NCI-H510A treated with DMSO at 0.1 percent for 48 hours (cell line): ENCODE measurements at places on chromosomes 3 and 15.

- no peak for DNase-seq
These were observed 801.5 kb upstream of the EPHA6 start for GRCh38 chr3:96012939-96013338.

DNA sequence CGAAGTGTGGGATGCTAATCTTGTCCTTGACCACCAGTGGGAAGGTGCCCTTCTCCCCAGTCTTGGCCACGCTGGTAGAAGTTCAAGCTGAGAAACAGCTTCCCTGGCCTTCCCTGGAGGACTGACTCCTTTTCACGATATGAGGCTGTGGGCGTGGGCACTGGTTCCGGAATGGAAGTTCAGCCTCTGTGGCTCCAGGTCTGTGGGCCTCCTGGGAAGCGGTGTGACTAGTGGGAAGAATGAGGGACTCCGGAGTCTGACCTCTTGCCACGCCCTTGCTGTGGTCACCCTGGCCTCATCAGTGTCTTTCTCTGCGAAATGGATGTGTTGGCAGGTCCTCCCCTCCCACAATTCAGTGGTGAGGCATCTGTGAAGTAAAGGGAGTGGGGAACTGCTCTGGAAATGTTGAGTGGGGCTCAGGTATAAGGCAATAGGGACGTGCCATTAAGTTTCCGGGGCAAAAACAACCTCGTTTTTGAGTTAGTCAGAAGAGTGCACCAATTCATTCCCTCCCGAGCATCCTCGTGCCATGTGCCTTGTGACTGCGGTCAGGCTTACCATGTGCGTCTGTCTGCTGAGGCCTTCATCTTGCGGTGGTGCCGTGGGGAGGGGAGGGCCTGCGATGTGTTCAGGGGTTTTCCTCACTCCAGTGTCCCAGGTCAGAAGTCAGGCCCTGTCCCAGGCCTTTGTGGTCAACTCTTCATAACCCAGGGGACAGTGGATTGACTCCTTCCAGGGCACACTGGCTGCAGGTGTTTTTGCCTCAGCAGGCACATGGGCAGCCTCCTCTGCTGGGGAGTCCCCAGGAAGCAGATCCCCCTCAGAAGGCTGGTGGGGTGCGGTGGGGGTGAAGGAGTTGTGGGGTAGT is 11.8 kb upstream of the SEC13 start:
- DNase-seq: no peak

DNA sequence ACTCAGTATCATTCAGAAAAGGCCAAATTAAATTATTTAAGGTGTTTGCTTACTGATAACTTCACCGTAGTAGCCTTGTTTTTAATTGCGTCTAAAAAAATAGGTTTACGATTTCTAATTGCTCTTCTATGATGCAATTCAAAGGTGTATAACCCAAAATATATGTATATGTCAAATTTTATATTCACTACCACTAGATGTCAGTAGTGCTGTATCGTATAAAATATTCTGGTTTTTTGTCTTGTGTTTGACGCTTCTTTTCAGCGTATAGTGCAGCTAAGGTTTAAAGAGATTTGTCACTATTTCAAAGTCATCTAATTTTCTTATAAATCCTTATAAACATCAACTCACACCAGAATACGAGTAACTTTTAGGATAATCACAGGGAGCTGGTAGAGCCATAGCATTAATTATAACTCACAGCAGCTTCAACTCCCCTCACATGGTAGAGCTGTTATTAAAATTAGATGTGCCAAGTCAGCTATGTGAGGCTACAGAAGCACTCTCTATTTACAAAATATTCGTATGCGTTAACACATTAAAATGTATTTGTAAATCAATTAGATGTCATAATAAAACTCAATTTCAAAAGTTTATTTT is 3.5 kb downstream of the PFN2 start:
- peak; percentile 78 for DNase-seq

- DNase-seq: no peak
These were observed 391.9 kb downstream of the OCA2 start for GRCh38 chr15:27707257-27707656.

DNA sequence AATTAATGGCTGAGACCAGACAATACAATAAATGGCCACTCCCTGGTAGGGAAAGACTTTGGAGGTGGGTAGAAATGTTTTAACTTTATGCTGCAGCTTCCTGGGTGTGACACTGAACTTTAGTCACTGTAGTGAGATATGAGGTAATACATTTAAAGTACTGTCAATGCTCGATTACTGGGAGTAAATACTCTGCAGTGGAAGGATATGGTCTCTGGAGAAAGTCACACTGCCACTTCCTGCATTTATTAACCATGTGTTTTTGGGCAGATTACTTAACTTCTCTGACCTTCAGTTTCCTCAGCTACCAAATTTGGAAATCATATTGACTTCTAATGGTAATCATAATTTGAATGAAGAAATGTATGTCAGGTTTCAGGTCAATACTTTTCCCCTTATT is 317.1 kb upstream of the TGFBR2 start:
- DNase-seq: no peak

DNA sequence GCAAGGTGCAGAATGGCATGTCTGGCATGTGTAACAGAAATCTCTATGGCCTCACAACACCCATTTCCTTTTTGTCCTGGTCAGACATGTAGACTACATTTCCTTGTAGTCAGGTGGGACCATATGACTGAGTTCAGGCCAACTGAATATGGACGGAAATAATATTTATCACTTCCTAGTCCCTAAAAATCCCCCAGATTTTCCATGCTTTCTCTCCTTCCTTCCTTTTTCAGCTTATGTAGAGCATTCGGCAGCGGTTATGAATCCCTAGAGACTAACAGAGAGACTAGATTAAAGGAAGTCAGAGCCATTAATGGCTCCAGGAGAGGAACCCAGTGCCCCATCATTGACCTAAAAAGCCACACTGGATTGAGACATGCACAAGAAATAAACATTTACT is 35.8 kb downstream of the SLC9A9 start:
- DNase-seq: no peak

DNA sequence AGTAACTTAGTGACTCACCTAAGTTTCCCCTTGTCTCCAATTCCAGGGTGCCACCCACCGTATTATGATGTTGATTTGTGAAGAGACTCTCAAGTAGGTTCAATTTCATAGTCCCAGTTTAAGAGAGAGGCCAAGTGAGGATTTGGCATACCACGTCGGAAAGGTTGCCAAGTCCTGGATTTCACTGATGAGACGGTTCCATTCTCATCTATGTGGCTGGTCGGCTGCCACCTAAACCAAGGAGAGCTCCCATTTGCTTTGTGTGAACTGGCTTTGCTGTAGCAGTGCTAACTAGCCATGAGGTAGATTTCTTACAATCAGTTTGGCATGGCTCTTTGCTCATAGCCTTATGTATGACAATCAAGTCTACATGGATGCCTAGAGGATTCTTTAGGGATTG is 653.6 kb downstream of the NLGN1 start:
- DNase-seq: no peak

DNA sequence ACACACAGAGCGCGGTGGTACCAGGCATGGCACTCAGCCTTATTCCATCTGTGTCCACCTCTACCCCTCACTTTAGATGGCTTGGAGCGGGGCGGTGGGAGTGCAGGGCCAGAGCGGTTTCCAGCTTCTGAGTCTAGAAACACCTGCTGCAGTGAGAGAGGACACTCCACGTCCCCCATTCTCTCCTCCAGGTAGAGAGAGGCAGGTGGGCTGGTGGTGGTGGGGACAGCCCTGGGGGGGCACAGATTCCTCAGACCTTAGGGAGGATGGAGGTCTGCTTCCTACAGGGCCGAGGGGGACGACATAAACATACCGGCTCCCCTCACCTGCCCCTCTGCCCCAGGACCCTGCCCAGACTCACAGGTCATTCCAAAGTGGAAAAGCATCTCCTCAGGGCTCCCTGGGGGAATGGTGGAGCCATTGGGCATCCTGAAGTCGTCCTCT is 40.4 kb downstream of the MUC20 start:
- no peak for DNase-seq

GRCh38 chr3:46930166-46930944 is 46.2 kb downstream of the CCDC12 start:
- DNase-seq: no peak

GRCh38 chr15:61151791-61152190 is 77.3 kb downstream of the RORA start:
- DNase-seq: no peak

- DNase-seq: no peak
These were observed 30.7 kb upstream of the EIF1B start for GRCh38 chr3:40278791-40279190.

- DNase-seq: no peak
These were observed 22.7 kb upstream of the ATP1B3 start for GRCh38 chr3:141853629-141854168.

- no peak for DNase-seq
These were observed 139.7 kb upstream of the ROPN1 start for GRCh38 chr3:124131580-124131979.

DNA sequence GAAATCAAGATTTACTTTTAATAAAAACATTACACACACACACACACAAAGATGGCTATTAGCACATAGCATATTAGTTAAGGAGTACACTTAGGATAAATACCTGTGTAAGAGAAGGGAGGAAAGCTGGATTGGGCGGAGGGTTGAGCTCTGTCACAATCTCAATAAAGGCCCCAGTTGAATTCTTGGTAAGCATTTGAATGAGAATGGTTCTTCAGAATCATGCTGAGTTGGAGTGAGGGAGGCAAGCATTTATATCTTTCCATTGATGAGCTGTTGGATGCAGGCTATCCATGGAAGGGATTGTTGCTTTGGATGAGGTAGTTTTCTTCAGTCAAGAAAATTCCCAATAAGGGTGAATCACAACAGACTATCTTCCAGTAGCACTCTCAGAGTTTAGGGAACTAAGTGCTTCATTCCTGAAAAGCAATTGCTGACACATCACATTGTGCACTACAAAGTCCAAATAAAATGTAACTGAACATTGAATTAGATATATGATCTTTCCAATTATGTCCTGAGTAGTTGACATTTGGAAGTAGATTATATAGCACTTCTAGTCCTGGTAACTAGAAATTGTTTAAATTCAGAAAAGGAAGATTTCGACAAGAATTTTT is 95.7 kb downstream of the SUCNR1 start:
- DNase-seq: no peak

DNA sequence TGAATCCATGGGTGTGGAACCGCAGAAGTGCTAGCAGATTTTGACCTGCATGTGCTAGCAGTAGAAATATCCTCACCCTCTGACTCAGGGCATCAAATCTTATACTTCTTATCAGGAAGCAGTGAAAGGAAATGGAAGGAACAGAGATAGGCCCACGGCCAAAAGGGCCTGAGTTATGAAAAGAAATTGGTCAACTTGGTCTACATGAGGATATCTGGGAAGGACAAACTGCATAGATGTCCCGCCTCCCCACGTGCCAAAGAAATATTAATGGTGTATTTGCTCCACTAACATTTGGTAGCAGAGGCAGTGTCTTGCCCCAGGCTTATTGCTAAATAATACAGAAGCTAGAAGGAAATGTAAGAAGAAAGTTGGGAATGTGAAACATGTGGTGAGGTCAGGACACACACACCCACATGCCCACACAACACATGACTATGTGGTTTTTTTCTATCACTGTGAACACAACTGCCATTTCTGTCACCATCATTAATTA is 93.6 kb upstream of the COL8A1 start:
- no peak for DNase-seq

DNA sequence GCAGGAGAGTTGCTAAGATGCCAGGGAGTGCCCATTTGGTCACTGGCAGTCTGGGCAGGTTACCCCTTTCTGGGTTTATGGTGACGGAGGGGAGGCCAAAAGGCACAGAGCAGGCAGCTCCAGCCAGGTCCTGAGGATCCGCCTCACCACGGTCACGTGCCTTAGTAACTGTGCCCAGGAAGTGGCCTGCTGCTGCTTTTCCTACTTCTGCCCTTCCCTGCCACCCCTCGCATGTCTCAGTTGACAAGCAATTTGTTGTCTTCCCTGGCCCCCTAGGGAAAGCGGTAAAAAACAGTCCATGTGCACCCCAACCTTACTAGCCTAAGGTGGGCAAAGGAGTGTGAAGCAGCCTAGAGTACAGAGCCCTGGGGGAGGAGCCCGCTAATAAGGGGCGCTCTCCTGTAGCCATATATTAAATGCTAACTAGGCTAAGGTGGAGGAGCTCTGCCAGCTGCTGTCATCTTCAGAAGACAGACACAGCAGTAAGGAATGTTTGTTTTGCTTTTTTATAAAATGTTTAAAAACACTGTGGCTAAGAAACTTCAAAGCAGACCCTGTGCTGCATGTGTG is 9.1 kb upstream of the LIPH start:
- DNase-seq: no peak

DNA sequence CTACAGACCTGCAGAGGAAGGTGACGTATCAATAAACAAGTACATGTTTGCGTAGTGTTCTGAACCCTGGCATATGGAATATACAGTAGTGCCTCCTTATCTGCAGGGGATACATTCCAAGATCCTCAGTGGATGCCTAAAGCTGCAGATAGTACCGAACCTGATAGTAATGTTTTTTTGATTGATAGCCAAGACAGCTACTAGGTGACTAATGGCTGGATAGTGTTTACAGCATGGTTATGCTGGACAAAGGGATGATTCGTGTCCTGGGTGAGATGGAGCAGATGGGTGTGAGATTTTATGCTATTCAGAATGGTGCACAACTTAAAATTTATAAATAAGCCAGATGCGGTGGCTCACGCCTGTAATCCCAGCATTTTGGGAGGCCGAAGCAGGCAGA is 55.8 kb upstream of the IGF2BP2 start:
- no peak for DNase-seq

- DNase-seq: no peak
These were observed 42.0 kb downstream of the RASA2 start for GRCh38 chr3:141528800-141529199.

DNA sequence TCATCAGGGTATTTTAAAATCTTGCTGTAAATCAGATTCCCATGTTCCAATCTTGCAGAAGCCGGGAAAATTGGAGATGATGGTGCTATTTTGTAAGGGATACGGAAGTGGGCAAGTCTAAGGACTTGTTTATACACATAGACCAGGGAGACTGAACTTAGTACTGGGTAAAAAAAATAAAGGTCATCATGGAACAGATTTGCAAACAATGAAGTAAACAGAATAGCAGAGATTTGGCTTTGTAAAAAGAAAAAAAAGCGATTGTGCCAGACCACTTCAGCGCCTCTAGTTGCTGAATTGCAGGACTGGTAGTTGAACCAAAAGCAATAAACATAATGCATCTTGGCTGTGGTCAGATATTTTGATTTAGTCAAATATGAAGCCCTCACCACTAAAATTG is 229.1 kb downstream of the TP63 start:
- DNase-seq: no peak

DNA sequence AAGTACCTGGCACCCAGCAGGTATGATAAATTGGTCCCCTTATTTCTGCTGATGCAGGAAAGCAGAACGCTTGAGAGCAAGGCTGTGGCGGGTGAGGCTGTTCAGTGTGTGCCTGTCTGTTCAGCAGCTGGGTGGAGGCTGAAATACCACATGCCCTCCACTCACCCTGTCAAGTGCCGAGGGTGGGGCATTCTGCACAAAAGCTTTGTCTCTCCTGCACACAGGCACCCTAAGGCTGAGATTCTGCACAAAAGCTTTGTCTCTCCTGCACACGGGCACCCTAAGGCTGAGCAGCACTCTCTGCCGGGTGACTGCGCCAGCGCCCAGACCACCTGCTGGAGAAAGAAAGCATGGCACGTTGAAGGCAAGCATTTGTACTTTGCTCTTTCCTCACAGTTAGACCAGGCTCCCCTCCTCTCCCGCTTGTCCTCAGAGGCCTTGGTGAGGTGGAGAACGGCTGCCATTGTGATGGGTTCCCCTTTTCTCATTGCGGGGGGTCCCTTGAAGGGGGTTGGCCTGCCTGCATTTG is 97.5 kb downstream of the BDH1 start:
- no peak for DNase-seq

GRCh38 chr3:197151580-197151979 is 122.0 kb upstream of the MELTF start:
- peak; percentile 60 for DNase-seq
